ENCODE measurements at places on chromosomes 16 and 17.

- no peak for DNase-seq
These were observed 42.7 kb upstream of the CPNE2 start for GRCh38 chr16:57049678-57050077.

DNA sequence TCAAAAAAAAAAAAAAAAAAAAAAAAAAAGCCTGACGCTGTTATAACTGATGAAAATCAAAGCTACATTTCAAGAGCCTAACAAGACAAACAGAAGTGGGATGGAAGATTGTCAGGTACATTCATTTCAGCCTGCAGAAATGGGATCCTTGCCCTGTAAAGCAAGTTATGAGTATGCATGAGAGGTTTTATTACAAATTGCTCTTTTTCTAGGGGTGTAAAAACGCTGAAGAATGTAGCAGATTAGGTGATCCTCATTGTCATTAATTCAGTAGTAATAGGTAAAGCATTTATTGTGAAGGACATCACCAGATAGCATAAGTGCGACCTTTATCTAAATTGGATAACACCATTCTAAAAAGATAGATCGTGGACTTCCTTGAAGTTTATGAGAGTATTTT, 208.3 kb downstream of the KCNJ2 start:
- DNase-seq, result no peak

- DNase-seq, result no peak
These were observed 7.5 kb downstream of the CFAP97D1 start for GRCh38 chr17:43787728-43788127.

DNA sequence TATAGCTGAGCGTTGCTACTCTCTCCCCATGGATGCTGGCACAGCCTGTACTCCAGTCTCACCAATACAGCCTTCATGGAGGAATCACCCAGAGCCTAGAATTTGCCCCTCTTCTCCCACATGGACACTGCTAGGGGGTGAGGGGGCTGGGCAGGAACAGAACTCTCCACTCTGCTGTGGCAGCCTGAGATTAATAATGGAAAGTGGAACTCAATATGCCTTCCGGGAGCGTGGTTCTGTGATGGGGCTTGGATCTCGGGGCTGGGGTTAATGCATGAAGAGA, 1.2 kb downstream of the SLC9A5 start:
- no peak for DNase-seq

Data from epithelial cell of prostate (primary cell).